ENCODE measurements at places on chromosomes 6 and 20. TPM values are rescaled to one million over a fixed set of nuclear protein-coding genes. Genes with fewer than 3 reads are reported as not detected.

The C6orf58 gene
- total RNA-seq: not detected

The XKR7 gene
- not detected for total RNA-seq

The C2 gene
- 0.55 TPM for total RNA-seq

The BMP2 gene
- total RNA-seq: 0.45 TPM

The IL17F gene
- not detected for total RNA-seq

The PRDM13 gene
- not detected for total RNA-seq

The IRF4 gene
- total RNA-seq: 3.5 TPM

The AARS2 gene
- 14.2 TPM for total RNA-seq

The ULBP2 gene
- total RNA-seq: 2.4 TPM

The LPIN3 gene
- not detected for total RNA-seq
